ENCODE measurements at places on chromosomes 4 and X. TPM values are rescaled to one million over a fixed set of nuclear protein-coding genes. Genes with fewer than 3 reads are reported as not detected.

GRCh38 chr4:74638689-74639088 lies 155.6 kb downstream of the BTC start:
- no peaks in the 10 kb centered on the region for H3K36me3 ChIP-seq
- no peak overlapping the region for H3K27ac ChIP-seq
- no peaks in the 10 kb centered on the region for H3K27me3 ChIP-seq
- H3K4me3 ChIP-seq = no peak overlapping the region

- no peak overlapping the region for H3K27ac ChIP-seq
- no peaks in the 10 kb centered on the region for H3K36me3 ChIP-seq
- no peak for DNase-seq
- H3K4me3 ChIP-seq = no peak overlapping the region
These were observed 422.6 kb upstream of the DIPK2B start for GRCh38 chrX:45623266-45623665.

DNA sequence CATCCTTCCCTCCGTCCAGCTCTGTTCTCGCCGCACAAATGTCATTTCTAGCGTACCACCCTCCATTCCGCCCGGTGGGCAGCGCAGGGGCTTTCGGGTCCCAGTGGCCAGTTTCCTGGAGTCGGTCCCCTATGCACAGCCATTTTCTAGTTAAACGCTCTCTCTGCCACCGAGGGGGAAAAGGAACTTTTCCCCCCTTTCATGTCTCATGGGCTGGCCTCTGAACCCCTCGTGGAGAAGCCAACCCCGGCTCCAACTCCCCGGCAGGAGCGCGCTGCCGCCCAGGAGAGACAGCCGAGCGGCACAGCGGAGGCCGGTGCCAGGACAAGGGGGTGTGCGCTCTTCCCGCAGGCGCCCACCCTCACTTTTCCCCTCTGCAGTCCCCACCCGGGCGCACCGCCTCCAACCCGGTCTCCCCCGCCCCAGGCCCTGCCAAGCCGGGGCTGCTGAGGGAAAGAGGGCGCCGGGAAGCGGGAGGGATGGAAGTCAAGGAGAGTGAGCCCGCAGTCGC lies 662 bp downstream of the APBB2 start:
- peak overlapping the region; percentile 86 for H3K4me3 ChIP-seq
- H3K4me1 ChIP-seq = peaks cover 10% of the 10 kb centered on the region
- H3K27me3 ChIP-seq = peaks cover 15% of the 10 kb centered on the region
- H3K36me3 ChIP-seq = no peaks in the 10 kb centered on the region
- H3K27ac ChIP-seq = no peak overlapping the region

- DNase-seq = no peak
- no peaks in the 10 kb centered on the region for H3K36me3 ChIP-seq
- H3K4me3 ChIP-seq = no peak overlapping the region
- H3K27me3 ChIP-seq = no peaks in the 10 kb centered on the region
These were observed 6.6 kb downstream of the HELQ start for GRCh38 chr4:83449009-83449408.

- no peak for DNase-seq
- no peak overlapping the region for H3K27ac ChIP-seq
- H3K27me3 ChIP-seq = no peaks in the 10 kb centered on the region
These were observed 5.5 kb downstream of the SAT1 start for GRCh38 chrX:23788521-23788920.

GRCh38 chr4:2073808-2074481 lies 14.8 kb downstream of the NAT8L start:
- peaks cover 12% of the 10 kb centered on the region for H3K4me1 ChIP-seq
- H3K36me3 ChIP-seq = no peaks in the 10 kb centered on the region
- H3K27me3 ChIP-seq = no peaks in the 10 kb centered on the region
- no peak overlapping the region for H3K4me3 ChIP-seq

GRCh38 chrX:106499473-106499872 lies 112.3 kb upstream of the RADX start:
- no peaks in the 10 kb centered on the region for H3K4me1 ChIP-seq
- no peaks in the 10 kb centered on the region for H3K27me3 ChIP-seq
- H3K36me3 ChIP-seq = no peaks in the 10 kb centered on the region
- no peak overlapping the region for H3K4me3 ChIP-seq
- no peak overlapping the region for H3K27ac ChIP-seq

- H3K36me3 ChIP-seq = peaks cover 9% of the 10 kb centered on the region
- H3K4me1 ChIP-seq = no peaks in the 10 kb centered on the region
- no peak for DNase-seq
- no peaks in the 10 kb centered on the region for H3K27me3 ChIP-seq
- H3K4me3 ChIP-seq = no peak overlapping the region
These were observed 10.7 kb upstream of the FBXL5 start for GRCh38 chr4:15665753-15666365.

DNA sequence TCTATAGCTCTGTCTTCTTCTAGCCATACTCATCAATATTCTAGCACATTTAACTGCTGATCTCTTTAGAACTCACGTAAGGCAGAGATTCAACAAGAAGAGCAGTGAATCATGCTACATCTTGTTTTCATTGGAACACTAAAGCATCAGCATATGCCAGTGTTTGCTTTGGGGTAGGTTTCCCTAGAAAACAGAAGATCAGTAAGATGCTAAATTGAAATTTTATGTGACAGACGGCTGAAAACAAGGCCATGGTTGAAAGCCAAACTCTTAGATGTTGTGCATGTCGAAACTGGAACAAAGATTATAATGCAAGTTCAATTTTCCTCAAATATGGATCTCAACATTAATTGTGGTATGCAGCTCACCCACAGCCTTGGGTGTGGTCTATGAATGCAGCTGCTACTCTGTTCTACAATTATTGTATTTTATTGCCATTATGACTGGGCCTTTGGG lies 107.6 kb downstream of the PDLIM5 start:
- H3K27me3 ChIP-seq = no peaks in the 10 kb centered on the region
- no peak for DNase-seq
- no peak overlapping the region for H3K4me3 ChIP-seq
- H3K36me3 ChIP-seq = no peaks in the 10 kb centered on the region

DNA sequence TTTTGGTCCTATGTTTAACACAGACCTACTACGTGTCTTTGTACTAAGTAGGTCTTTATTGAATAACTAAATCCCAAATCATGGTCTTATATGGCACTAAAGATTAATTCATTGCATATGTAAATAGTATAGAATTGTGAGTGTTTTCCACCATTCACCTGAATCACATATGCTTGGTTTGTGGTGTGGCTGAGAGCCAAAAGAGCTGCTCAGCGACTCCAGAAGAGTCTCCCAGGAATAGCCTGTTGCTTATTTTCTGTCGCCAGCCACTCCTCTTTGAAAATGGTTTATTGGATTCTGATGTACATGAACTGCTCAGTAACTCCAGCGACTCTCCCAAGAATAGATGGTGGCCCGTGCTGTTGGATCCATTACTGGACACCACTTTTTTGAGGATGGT lies 184.5 kb downstream of the CLCN4 start:
- DNase-seq = no peak
- H3K4me1 ChIP-seq = no peaks in the 10 kb centered on the region
- H3K27me3 ChIP-seq = no peaks in the 10 kb centered on the region
- H3K4me3 ChIP-seq = no peak overlapping the region
- no peaks in the 10 kb centered on the region for H3K36me3 ChIP-seq

DNA sequence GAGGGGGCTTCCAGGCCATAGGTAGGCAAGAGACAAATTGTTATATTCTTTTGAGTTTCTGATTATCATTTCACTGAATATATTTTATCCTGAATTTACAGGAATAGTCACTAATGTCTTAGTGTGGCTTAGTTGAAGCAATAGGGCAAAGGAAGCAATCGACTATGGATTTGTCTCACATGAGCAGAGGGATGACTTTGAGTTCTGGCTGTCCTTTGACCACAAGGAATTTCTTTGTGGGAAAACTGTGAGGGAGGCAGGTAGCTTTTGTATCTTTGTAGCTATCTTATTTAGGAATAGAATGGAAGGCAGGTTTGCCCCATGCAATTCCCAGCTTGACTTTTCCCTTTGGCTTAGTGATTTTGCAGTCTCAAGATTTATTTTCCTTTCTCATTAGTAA lies 207.3 kb upstream of the ANXA10 start:
- no peak overlapping the region for H3K4me3 ChIP-seq
- peak; percentile 29 for DNase-seq
- H3K36me3 ChIP-seq = no peaks in the 10 kb centered on the region
- H3K27ac ChIP-seq = no peak overlapping the region
- H3K27me3 ChIP-seq = no peaks in the 10 kb centered on the region

DNA sequence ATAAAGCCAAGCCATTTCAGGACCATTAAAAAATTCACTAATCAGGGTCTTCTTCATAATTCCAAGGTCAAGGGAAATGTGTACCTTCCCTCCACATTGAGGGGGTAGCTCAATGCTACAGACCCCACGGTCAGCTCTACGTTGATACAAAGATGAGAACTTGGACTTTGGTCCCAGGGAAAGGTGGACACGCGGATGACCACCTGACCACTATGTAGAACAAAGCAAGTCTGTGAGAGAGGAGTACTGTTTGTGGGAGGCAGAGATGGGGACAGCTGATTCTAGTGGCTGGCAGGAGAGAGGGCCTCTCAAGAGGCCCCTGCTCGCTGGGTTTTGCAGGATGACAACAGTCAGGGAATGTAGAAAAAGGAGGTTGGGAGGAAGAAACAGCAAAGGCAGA lies 58.0 kb downstream of the SLC2A9 start:
- no peaks in the 10 kb centered on the region for H3K27me3 ChIP-seq
- no peaks in the 10 kb centered on the region for H3K36me3 ChIP-seq
- H3K4me3 ChIP-seq = no peak overlapping the region
- DNase-seq = no peak
- no peaks in the 10 kb centered on the region for H3K4me1 ChIP-seq
- H3K27ac ChIP-seq = no peak overlapping the region

GRCh38 chr4:56732301-56732700 lies 51.2 kb upstream of the HOPX start:
- no peak overlapping the region for H3K4me3 ChIP-seq
- no peaks in the 10 kb centered on the region for H3K27me3 ChIP-seq
- no peaks in the 10 kb centered on the region for H3K36me3 ChIP-seq

DNA sequence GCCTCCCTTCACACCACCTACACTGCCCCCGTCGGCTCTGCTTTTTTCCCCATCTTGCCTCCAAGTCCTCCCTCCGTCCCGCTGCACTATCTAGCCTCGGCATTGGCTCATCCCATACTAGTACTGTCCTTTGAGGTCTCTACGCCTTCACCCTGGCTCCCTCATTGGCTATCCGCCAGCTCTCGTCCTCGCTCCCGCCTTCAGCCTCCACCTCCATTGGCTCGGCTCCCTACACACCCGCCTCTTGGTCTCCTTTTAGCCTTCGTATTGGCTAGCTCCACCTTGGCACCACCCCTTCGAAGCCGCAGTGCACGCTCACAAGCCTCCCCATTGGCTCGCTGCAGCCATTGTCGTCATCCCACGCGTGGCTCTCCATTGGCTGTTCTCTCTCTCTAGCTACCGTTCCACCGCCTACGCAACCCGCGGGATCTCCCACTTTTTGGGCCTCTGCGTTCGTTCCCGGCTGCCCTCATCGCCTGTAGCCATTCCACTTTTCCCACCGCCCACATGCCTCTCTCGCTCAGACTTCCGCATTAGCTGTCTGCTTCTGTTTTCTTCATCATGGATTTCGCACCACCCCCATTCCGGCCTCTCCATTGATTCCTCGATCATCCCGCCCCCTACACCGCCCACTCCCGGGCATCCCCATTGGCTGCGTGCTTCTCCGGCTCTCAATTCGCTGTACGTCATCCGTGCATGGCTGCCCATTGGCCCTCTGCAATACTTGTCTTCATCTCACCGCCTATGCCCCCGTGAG lies 405 bp upstream of the PPP1R3F start:
- H3K4me3 ChIP-seq = peak overlapping the region; percentile 62
- H3K4me1 ChIP-seq = peaks cover 7% of the 10 kb centered on the region
- H3K27me3 ChIP-seq = no peaks in the 10 kb centered on the region
- H3K27ac ChIP-seq = peak overlapping the region; percentile 95
- peak; percentile 95 for DNase-seq
- H3K36me3 ChIP-seq = no peaks in the 10 kb centered on the region

GRCh38 chr4:79514621-79515329 lies 106.7 kb upstream of the GK2 start:
- H3K27ac ChIP-seq = no peak overlapping the region
- H3K4me3 ChIP-seq = no peak overlapping the region
- no peaks in the 10 kb centered on the region for H3K36me3 ChIP-seq
- H3K4me1 ChIP-seq = no peaks in the 10 kb centered on the region
- DNase-seq = no peak

- H3K36me3 ChIP-seq = no peaks in the 10 kb centered on the region
- DNase-seq = peak; percentile 17
- H3K4me3 ChIP-seq = no peak overlapping the region
- H3K27me3 ChIP-seq = no peaks in the 10 kb centered on the region
- H3K27ac ChIP-seq = no peak overlapping the region
- peaks cover 10% of the 10 kb centered on the region for H3K4me1 ChIP-seq
These were observed 20.4 kb upstream of the ATXN3L start for GRCh38 chrX:13340182-13340791.

- no peak overlapping the region for H3K27ac ChIP-seq
- no peak overlapping the region for H3K4me3 ChIP-seq
- no peaks in the 10 kb centered on the region for H3K27me3 ChIP-seq
- no peaks in the 10 kb centered on the region for H3K4me1 ChIP-seq
- no peak for DNase-seq
- H3K36me3 ChIP-seq = no peaks in the 10 kb centered on the region
These were observed 126.9 kb upstream of the VEGFC start for GRCh38 chr4:176919631-176920030.

DNA sequence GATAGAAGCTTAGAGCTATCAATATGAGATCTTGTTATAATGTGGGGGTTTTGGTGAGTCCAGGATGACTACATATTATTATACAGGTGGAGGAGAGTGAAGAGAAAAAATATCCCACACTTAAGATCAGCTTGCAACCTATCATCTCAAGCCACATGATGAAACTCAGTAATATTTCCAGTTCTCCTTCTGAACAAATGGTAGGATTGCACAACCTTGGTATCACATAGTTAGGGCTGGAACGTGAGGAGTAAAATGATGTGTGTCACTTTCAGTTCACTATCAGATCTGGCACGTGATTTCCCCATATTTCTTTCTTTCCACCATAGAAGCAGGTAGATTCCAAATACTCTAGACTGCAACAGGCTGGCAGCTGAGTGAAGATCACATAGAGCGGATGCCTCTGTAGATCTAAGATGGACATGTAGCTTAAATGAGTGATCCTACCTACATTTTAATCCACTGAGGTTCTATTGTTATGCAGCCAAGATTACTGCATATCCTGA lies 150.6 kb upstream of the ANKRD50 start:
- no peak overlapping the region for H3K27ac ChIP-seq
- no peak overlapping the region for H3K4me3 ChIP-seq

GRCh38 chrX:50747471-50747900 lies 66.5 kb downstream of the SHROOM4 start:
- peak; percentile 31 for DNase-seq
- no peak overlapping the region for H3K4me3 ChIP-seq
- H3K27ac ChIP-seq = no peak overlapping the region
- no peaks in the 10 kb centered on the region for H3K27me3 ChIP-seq
- no peaks in the 10 kb centered on the region for H3K36me3 ChIP-seq
- no peaks in the 10 kb centered on the region for H3K4me1 ChIP-seq

- H3K4me3 ChIP-seq = no peak overlapping the region
- no peak overlapping the region for H3K27ac ChIP-seq
- DNase-seq = no peak
- H3K4me1 ChIP-seq = peaks cover 6% of the 10 kb centered on the region
- H3K27me3 ChIP-seq = peaks cover 4% of the 10 kb centered on the region
These were observed 24.2 kb downstream of the L1CAM start for GRCh38 chrX:153861733-153862310.

Gene RNF175
- total RNA-seq = 34.6 TPM

Gene GAB3
- not detected for total RNA-seq

Gene GUCY1A1
- total RNA-seq = 2.5 TPM

Gene DMD
- total RNA-seq = 27.1 TPM

Gene LDB2
- total RNA-seq = 24.3 TPM

Gene VCX3B
- not detected for total RNA-seq

Gene MAGEB2
- total RNA-seq = not detected

Gene CXorf49
- total RNA-seq = not detected

Gene LRIT3
- 0.15 TPM for total RNA-seq
